ENCODE measurements at places on chromosomes 7 and 10.
A peak's percentile ranks its signal among the peaks of the same experiment; 100 is the strongest.

DNA sequence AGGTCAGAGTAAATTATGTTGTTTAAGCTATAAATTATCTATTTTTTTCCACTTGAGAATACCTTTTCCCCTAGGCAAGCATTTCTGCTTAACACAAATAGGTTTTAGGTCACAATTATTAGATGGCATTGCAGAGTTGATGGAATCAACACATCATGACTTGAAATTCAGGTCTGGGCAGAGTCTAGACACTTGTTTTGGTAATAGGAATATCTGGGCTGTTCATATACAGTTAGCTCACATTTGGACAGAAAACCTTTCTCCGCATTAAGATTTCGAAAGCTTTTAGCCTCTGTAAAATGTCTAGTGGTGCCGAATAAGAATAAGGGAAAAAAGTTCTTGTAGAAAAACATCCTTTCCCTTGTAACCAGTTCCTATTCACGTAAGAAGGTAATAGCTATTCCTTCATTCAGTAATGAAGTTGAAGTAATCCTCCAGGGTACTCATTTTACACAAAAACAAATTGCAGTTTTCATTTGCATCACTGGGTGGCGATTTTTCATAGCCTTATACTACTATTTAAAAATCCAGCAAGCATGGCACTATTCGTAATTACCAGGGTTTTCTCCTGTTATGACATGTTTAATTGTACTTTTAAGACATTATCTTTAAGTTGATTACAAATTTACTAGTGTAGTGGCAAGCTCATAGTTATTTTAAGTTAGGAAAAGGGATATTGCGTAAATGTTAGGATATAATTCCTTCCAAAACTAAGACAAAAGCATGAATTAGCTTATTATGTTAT is 37.0 kb downstream of the RPA3 start:
- DNase-seq, result peak; percentile 78

GRCh38 chr10:71383972-71384687 is 12.6 kb upstream of the CDH23 start:
- DNase-seq, result no peak

DNA sequence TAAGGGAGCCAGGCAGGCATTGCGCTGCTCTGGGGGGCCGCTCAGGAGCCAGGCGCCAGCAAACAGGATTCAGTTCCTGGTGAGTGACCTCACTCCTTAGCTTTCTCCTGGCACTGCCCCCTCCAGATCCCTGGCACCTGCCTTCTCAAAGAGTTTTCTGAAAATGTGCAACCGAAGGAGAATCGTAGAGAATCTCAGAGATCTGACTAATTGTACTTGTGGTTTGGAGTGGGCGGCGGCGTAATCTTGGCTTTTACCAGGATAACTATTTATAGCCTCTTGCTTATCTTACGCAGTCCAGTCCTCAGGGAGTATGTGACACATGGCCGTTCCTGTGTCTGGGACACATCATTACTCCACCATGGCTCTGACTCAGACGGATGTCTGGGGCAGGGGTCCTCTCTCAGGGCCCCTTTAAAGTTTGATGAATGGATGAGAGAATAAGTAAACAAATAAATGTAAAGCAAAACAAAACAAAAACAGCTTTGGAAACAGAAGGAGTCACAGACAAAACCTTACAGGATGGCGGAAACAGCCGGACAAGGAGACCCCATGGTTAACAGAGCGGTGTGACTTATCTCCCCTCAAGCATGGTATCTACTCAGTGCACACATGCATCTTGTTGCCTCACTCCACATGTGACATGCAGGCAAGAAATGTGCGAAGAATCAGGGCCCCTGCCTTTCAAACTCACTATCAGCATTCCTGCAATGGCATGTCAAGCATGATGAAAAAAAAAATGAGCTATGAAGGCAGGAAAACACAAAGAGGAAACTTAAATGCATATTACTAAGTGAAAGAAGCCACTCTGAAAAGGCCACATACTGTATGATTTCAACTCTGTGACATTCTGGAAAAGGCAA is 99.7 kb downstream of the TNS3 start:
- peak; percentile 99 for DNase-seq

- DNase-seq, result no peak
Observed at GRCh38 chr10:114821915-114822443, 399 bp downstream of the FHIP2A start.

DNA sequence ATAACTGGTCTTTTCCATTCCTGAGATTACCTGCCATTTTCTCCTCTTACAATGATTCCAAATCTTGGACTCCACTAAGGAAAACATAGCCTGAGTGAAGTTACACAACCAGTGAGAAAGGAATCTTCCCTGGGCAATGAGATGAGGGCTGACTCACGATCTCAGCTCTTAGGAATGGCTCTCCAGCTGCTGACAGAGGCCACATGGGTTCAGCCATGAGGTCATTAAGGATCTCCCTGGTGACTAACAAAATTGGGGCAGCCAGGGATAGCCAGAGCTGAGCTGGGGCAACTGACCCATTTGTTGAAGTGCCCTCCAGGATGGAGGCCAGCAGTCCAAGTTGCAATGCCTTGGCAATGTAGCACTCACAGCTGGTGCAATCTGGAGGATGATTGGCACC is 78.7 kb upstream of the MKLN1 start:
- peak; percentile 92 for DNase-seq

DNA sequence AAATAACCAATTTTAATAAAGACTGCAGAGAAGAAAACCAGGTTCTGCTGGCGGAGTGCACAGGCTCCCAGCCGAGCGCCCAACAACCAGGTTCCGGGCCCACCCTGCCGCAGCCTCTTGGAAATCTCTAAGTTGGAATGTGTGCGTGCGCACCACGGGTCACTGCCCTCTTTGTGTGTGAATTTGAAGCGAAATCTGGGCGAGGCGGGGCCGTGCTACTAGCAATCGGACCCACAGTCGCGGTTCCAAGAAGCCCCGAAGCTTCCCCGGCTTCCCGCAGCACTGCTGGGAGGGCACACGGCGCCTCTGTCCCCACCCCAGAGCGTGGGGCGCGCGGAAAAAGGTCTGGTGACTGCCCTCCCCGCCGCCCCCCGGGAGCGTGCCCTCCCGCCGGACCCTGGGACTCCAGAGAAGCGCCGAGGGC is 666 bp upstream of the MAP3K8 start:
- no peak for DNase-seq

DNA sequence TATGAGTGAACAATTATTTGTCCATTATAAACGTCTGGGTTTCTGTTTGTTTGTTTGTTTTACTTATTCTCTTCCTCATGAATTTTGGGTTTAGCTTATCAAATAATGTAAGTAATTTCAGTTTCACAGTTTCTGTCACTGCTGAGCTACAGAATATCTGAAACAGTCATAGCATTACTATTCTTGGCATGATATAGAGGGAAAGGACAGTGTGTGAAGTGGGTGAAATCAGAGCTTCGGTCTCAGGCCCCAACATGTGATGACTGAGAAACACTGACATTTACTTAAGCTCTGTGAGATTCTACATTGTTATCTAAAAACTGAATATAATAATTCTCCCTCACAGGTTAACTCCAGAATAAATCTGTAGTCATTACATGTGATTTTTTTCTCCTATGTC is 8.8 kb upstream of the OR6V1 start:
- no peak for DNase-seq

DNA sequence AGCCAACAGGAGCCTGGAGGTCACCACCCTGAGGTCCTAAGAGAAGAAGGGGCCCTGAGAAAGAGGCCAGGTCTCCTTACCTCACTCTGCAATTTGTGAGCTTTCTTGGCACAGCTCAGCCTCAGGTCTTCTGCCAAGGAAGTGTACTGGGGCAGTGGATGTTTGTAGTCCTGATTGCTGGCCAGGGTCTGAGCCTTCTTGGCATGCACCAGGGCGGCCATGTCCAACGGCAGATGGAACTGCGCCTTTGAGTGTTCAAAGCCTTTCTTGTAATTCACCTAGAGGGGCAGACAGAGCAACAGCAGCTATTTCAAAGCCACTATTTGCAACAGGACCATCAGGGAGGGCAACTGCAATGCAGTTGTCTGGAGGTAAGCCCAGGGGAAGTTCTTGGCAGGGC is 51.7 kb downstream of the NRAP start:
- DNase-seq, result no peak

DNA sequence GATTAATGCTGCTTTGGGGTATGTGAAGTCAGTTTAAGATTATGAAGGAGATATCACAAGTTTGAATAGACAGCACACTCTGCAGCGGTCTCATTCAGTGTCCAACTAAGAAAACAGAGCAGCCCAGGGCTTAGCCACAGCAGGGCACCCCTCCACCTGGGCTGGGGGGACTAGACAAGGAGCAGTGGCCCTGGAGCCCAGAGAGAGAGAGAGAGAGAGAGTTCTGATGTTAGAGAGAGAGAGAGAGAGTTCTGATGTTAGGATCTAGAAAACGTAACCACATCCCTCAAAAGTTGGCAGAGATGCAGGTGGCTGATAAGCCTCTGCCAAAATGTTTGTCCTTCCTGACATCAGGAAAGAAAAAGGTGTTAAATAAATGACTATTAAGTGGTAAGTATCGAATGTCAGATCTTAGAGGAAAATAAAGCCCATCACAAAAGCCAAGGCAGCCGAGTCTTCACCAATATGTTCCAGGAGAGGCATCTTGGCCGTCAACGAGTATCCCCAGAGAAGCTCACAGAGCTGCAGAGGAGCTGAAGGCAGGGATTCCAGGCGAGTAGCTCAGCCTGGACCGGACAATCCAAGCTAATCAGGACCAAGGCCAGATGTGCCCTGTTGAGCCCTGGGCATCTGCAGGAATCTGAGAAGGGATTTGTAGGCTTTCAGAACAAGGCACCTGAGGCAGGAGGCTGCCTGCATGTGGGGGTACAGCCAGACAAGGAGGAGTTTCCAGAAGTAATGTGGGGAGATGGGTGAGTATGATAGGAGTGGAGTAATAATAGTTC is 150.1 kb upstream of the TCF7L2 start:
- no peak for DNase-seq

DNA sequence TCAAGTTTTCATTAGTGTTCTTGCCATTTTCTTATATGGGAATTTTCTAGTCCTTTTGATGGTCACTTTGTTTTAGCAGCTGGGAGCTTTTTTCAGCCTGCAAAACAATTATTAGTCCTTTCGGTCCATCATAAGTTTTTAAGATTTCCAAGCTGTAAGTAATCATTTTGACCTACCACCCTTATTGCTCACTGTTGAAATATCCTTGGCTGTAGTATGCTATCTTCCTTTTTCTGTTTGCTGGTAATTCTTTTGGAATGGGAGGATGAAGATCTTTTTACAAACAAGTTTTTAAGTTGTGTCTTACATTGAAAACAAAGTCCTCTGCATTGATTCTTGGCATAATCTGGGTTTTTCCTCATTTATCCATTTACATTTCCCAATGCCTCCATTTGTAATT is 24.0 kb downstream of the BZW2 start:
- DNase-seq, result no peak

GRCh38 chr7:152145853-152146466 is 120.5 kb downstream of the GALNT11 start:
- peak; percentile 47 for DNase-seq

DNA sequence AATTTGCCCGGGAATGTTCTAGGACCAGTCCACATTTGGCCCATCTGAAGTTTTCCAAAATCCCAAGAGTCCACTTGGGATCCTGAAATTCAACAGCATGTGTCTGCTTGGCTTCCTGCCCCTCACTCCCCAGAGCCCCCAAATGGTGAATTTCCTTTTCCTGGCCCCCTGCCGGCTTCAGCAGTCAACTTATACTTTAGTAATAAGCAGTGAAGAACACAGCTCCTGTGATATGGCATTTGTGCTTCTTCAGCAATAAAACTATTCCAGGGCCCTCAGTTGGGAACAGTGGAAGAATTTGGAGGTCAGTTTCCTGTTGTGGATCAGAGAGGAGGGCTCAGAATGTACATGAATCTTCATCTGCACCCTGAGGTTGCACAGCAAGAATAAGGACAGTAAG is 51.1 kb downstream of the PRF1 start:
- DNase-seq, result no peak

- peak; percentile 55 for DNase-seq
Observed at GRCh38 chr10:101000915-101001658, 1.5 kb downstream of the LZTS2 start.

- no peak for DNase-seq
Observed at GRCh38 chr10:71838264-71839211, 12.5 kb downstream of the PSAP start.

DNA sequence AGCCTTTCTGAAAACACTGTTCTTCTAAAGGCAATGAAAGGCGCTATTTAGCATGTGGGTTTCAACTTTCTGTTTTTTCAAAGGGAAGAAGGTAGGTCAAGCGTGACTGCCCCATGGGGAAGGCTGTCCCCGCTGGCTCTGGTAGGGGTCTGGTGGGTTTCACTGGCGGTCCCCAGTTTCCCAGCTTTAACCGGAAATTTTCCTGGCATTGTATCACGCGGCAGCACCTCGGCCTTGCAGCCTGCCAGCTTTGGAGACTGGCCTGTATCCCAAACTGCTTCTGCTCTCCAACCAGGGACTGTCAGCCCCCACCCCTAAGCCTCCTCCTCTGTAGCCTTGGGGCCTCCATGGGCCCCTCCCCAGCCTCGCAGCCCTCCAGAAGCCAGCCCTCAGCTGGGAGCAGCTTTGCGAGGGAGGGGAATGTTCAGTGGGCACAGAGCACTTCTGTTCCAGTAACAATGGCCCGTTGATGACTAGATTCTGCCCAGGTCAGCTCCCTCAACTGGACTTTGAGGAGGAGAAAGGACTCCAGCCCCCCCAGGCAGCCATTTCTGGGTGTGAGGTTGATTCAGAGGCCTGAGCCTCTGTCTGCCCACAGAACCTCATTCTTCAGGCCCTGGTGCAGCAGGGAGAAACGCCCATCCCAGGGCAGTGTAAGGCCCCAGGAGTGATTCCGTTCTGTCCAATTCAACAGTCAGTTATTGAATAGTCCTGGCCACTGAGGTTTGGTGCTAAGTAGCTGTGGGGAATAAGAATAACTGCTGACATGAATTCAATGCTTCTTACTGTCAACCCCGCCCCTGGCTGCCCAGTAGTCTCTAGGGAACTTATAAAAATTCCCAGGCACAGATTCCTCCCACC is 17.1 kb downstream of the CHST3 start:
- DNase-seq, result no peak

DNA sequence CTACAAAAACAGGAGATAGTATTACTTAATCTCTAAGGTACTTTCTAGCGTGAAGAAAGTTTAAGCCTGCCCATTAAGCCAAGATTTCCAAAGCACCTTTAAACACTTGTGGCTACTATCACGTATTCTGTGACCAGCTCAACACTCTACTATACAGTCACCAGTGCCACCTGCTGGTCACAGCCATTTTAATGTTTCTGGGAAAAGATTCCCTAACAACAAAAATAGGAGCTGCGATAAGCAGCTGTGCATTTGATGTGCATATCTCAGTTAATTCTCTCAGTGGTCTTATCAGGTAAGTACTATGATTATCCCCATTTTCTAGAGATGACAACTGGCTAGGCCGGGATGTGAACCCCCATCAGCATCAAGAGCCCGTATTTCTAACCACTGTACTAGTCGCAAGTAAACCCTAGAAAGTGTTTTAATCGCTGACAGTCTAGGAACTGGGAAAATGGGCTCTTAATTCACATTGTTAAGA is 860 bp downstream of the SEC31B start:
- DNase-seq, result peak; percentile 52

GRCh38 chr10:80166581-80167470 is 34.3 kb downstream of the PLAC9 start:
- DNase-seq, result no peak

GRCh38 chr10:71269301-71270288 is 49.5 kb upstream of the SLC29A3 start:
- peak; percentile 30 for DNase-seq

Data from H4 (cell line).